Right cardiac atrium (tissue), 5 donors: ENCODE measurements at places on chromosomes 7 and 10. TPM values are rescaled to one million over a fixed set of nuclear protein-coding genes. Genes with fewer than 3 reads are reported as not detected.
A peak's percentile ranks its signal among the peaks of the same experiment; 100 is the strongest.

GRCh38 chr10:96720422-96721206 is at the start of gene PIK3AP1:
TSS of gene PIK3AP1 (minus strand) at chr10:96720514. CDS start at chr10:96720394, 120 bp downstream.
- DNase-seq, result peak; percentile 84

Gene FAM25A
- total RNA-seq, result not detected

Gene TMEM229A
- total RNA-seq, result 0.83 TPM

DNA sequence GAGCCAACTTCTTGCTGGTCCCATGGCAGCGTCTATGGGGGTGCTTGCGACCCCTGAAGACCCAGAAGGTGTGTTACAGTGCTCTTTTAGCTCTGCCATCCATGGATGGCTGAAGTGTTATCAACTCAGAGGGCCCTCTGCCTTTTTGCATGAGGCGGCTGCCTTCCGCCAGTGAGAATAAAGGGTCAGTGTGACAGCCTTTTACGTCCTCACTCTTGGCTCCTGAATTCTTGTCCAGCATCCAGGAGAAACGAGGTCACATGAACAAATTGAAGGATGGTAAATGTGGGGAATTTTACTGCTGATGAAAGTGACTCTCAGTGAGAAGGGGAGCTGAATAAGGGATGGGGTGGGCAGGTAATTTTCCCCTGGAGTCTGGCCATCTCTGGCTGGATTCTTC is 24.1 kb downstream of the SSMEM1 start:
- no peak for DNase-seq

DNA sequence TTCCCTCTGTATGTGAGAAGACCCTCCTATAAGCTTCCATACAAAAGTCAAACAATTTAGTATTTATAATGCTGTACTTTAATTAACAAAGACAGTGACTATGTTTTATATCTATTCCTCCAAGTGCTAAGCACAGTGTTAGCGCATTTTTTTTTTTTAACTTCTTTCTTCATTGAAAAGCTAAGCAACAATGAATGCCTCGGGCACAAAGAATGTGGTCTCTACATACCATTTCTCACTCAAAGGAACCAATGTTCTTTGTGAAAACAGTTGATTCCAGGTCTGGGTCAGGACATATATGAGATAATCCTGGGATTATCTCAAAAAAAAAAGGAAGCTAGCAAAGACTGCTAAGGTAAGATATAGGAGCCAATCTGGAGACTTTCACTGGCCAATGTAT is 26.2 kb upstream of the REEP3 start:
- no peak for DNase-seq

DNA sequence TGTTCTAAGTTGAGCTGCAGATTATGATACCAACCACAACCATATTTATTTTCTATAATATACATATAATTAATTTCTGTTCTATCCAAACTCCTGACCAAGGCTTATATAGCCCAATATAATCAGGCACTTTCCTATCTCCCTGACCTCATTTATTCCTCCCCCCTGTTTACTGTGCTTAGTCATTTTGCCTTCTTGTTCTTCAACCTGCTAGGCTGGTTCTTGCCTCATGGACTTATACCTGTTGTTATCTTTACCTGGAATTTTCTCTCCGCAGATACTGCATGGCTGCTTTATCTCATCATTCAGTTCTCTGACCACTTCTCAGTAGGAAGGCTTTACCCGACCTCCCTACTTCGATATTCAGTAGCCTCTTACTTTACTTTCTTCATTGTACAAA is 24.9 kb upstream of the FAM3C start:
- no peak for DNase-seq

Gene ELFN1
- 13.7 TPM for total RNA-seq

Gene LRRC18
- not detected for total RNA-seq

- no peak for DNase-seq
Measured at GRCh38 chr10:70007116-70007820, 45.4 kb upstream of the MACROH2A2 start.

GRCh38 chr10:98408799-98409198 is 6.2 kb downstream of the PYROXD2 start:
- no peak for DNase-seq

- no peak for DNase-seq
Measured at GRCh38 chr10:70722820-70723424, 50.6 kb downstream of the ADAMTS14 start.

GRCh38 chr7:130149281-130150139 is 55.7 kb downstream of the TMEM209 start:
- DNase-seq, result no peak

GRCh38 chr7:150855476-150856302 is 3.4 kb downstream of the AOC1 start:
- no peak for DNase-seq

Gene MCM10
- 0.23 TPM for total RNA-seq

DNA sequence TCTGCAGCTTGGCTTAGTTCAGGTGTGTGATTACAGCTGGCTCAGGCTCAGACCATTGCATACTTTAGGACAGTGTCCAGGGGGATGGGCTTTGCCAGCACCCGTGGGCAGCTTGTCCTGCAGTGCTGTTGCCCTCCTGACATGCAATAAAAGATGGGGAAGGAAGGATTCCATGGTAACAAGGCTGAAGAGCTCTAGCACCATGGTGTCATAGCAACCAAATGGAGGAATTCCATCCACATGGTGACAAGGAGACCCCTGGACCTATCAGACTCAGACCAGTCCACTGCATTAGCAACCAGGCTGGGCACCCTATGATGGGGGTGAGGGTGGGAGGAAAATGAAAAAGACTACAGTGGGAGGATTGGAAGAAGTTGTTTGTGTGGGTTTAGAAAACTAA is 49.9 kb downstream of the SORCS3 start:
- no peak for DNase-seq

- no peak for DNase-seq
Measured at GRCh38 chr7:33829536-33829935, 75.8 kb upstream of the BMPER start.

- DNase-seq, result no peak
Measured at GRCh38 chr10:91683975-91684374, 51.1 kb upstream of the PPP1R3C start.

- DNase-seq, result no peak
Measured at GRCh38 chr7:93719546-93719945, 145.0 kb upstream of the CALCR start.

Gene CRHR2
- 0.46 TPM for total RNA-seq

GRCh38 chr7:1041551-1042491 is 2.5 kb upstream of the GPR146 start:
- no peak for DNase-seq

Gene FAS
- total RNA-seq, result 6.6 TPM

DNA sequence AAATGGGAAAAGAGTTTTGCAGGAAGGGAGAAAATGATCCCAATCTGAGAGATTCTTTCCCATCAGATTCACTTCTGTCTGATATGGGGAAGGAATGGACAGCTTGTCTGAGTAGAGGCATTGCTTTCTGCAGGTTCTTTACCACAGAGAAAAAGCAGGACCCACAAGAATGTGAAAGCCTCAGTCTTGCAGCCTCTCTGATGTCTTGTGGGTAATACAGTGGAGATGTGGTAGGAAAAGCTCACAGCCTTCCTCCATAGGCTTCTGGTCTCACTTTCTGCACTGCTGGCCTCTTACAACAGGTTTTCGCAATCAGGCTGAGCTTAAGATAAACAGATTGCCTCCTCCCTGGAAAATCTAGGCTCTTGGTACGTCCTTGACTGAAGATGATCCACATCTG is 551 bp downstream of the IFIT1 start:
- DNase-seq, result no peak

GRCh38 chr10:75772153-75772887 is 340.9 kb downstream of the LRMDA start:
- DNase-seq, result no peak

- DNase-seq, result no peak
Measured at GRCh38 chr7:84363741-84364140, 169.2 kb upstream of the SEMA3A start.

DNA sequence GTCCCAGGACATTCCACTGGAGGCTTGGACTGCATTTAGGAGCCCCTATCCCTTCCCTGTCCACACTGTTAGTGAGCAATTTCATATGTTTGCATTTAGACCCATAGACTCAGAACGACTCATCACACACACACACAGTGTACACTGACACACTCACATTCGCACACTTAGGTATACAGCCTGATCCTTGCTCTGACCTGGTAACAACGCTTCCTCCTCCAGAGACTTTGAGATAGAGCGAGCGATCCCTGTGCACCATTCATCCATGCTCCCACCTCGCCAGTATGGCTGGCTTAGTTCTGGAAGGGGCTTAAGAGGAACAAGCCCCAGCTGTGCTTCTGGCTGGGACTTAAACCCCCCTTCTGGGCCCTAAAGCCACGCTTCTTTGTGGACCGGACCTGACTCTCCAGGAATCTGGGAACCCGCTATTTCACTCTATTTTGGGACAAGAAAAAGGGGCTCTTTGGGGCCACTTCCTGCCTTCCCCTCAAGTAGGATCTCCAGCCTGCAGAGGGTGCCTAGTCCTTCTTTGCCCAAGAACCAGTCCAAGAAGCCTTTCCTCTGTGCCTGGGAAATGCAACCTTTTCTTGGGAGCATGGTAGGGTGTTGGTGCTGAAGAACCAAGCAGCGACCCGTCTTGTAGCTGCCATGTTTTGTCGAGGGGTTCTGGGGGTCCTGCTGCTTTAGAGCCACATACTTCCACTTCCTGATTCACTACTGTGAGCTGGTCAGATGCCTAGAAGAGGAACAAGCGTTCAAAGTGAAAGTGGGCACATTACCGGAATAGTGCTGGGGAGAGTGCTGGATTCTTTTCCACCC is 1.1 kb upstream of the HOXA13 start:
- no peak for DNase-seq

Gene DDC
- not detected for total RNA-seq

GRCh38 chr7:30304177-30304884 is 19.9 kb downstream of the ZNRF2 start:
- DNase-seq, result no peak

- no peak for DNase-seq
Measured at GRCh38 chr10:69817078-69817581, 15.4 kb downstream of the COL13A1 start.

- no peak for DNase-seq
Measured at GRCh38 chr7:26639111-26639510, 225.3 kb downstream of the SKAP2 start.

Gene DPP6
- not detected for total RNA-seq

DNA sequence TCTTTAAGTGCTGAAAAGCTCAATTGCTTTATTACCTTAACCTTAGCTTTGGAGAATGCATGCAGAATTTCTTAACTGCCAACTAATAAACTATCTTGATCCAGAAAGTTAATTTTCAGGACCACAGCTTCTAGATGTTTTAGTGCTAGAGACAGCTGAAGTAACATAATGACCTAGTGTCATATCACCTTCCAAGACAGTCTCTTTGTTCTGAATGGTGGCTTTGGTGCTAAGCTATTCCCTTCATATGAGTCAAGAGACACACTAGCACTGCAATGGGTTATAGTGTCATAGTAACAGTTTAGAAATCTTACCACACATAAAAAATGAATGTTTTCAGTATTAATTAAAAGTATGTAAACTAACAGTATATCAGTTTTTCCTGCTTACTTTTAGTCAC is 115.4 kb upstream of the LRRN3 start:
- no peak for DNase-seq

DNA sequence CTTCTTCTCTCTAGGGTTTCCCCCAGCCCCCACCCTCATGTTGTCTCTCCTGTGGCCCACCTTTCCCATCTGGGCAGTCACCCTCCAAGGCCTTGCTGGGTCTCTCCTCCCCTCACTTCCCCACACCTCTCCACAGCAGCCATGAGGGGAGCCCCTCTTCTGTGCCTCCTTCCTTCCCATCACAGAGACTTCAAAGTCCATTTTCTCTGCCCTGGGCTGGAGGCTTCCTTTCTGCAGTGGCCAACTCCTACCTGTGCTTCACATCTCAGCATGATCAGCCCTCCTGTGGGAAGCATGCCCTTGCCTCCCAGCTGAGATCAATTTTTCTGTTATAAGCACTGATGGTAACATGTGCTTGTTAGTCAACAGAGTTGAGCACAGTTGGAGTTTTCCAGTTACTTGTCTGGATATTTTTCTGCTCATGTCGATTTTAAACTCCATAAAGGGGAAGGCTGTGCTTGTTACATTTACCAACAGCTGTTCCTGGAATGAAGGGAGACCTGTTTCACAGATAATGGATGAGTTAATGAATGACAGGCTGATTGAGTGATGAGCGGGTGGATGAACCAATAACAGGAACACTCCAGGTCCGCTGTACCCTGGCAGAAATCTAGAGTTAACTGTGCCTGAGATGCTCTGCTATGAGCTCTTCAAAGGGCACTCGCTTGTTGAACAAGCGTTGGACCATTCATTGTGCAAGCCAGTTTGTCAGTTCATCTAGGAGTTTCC is 71.4 kb upstream of the PRSS58 start:
- DNase-seq, result no peak

DNA sequence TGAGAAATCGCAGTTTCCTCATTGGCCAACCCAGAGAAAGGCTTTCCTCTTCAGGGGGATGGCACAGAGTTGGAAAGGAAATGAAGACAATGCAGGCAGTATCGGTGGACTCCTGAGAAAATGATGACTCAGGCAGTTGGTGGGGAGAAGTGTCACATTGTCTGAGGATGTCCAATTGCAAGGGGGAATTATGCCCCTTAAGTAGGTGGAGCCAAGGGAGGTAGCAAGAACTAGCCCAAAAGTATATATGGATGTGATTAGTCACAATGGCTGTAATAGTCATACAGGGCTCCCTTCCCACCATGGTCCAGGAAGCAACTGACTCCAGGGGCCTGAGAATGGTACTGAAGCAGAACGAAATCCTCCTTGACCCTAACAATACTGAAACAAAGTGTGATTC is 58.3 kb upstream of the EGFR start:
- DNase-seq, result no peak

Gene SMO
- total RNA-seq, result 8.3 TPM

GRCh38 chr10:20355011-20355410 is 538.8 kb downstream of the PLXDC2 start:
- DNase-seq, result no peak

Gene NUTM2D
- total RNA-seq, result 7.0 TPM

GRCh38 chr7:153413540-153414287 is 638.5 kb upstream of the DPP6 start:
- DNase-seq, result no peak

DNA sequence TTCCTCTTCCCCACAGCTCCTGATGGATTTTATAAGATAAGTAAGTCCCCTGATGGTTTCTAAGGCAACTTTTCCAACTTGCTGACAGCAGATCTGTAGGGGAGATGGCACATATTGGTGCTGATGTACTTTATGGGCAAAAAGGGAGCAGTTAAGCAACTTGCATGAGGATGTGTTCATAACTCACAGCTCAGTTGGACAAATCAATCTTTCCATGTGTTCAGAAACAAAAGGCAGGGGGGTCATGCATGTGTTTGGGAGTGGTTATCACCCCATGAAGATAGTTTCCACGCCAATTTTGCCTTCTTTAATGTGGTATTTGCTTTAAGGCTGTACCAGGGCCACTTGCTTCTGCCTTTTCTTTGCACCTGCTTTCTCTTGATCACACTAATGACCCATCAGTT is 6.1 kb downstream of the RBM20 start:
- no peak for DNase-seq

Gene SCIN
- 0.31 TPM for total RNA-seq

- peak; percentile 94 for DNase-seq
Measured at GRCh38 chr10:323651-324293, 188.5 kb downstream of the ZMYND11 start.
